ENCODE measurements at places on chromosomes 1 and 21. TPM values are rescaled to one million over a fixed set of nuclear protein-coding genes. Genes with fewer than 3 reads are reported as not detected.

DNA sequence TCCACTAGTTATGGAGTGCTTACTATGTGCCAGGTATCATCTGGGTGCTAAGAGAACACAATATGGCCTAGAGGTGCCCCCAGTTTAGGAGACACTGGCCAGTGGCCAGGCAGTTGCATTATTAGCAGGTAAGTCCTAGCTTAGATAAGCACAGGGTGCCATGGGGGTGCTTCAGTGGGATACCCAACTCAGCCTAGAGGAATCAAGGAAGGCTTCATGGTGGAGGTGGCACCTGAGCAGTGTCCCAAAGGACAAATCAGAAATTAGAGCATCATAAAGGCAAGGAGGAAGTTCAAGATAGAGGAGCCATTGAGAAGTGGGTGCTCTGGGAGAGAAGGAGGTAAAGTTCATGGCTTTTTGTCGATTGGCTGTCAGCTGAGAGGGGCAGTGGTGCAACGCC is 31.9 kb upstream of the PKP1 start:
- no peak for DNase-seq

GRCh38 chr1:21839337-21840037 is 27.4 kb downstream of the LDLRAD2 start:
- no peak for DNase-seq

DNA sequence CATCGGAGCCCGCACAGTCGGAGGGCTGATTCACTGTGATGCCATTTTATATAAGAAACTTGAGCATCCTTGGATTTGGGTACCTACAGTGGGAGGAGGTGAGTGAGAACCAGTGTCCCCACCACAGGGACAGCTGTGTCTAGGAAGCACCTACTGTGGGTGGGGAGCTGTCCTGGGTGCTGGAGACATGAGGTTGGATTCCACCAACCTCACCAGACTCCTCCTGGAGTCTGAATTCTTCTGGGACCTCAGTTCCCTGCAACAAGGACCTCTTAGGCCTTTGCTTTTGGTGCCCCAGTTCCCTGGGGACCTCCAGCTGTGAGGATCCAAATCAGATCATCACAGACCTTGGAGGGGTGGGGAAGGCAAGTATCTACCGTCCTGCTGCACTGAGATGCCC is 188.8 kb downstream of the PRDM16 start:
- no peak for DNase-seq

DNA sequence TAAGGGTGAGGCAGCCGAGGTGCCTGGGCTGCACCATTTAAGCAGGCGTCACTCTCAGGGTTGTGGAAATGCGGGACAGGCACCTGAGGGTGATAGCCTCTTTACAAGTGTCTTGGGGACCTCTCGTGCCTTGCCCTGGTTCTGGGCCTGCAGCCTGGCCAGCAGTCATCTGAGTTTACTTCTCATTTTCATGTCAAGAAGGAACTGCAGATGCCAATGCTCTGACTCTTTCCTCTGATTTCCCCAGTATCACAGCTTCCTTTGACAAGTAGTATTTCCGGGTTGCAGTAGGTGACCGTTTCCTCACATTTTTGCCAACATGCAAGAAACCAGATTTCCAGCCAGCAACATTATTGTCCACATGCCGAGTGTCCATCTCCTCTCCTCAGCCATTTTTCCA is 286.9 kb downstream of the DISC1 start:
- no peak for DNase-seq

- DNase-seq = no peak
These were observed 26.5 kb downstream of the DYRK1A start for GRCh38 chr21:37393030-37393429.

DNA sequence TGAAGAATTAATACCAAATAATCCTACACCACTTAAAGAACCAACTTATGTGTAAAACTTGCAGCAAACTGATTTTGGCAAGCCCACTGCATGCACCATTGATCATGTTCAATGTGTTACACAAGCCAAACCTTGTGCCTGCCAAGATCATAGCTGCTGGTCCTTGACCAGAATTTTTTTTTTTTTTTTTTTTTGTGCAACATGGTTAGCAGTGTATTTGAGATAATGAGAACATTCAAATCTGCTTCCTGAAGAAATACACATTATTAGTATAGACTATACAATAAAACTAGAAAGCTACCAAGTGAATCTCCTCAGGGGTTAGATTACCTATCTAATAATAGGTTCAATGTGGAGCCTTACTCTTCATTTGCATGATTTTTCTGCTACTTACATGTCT is 421.0 kb downstream of the MRPL39 start:
- DNase-seq = no peak

GRCh38 chr1:25206201-25206600 is 26.1 kb downstream of the SYF2 start:
- no peak for DNase-seq

Gene GADD45A
- 29.7 TPM for total RNA-seq

GRCh38 chr1:80218112-80218511 is 1211.6 kb upstream of the ADGRL4 start:
- no peak for DNase-seq

- DNase-seq = no peak
These were observed 18.8 kb downstream of the WNT9A start for GRCh38 chr1:227928811-227929375.

Gene VASH2
- total RNA-seq = 0.08 TPM

DNA sequence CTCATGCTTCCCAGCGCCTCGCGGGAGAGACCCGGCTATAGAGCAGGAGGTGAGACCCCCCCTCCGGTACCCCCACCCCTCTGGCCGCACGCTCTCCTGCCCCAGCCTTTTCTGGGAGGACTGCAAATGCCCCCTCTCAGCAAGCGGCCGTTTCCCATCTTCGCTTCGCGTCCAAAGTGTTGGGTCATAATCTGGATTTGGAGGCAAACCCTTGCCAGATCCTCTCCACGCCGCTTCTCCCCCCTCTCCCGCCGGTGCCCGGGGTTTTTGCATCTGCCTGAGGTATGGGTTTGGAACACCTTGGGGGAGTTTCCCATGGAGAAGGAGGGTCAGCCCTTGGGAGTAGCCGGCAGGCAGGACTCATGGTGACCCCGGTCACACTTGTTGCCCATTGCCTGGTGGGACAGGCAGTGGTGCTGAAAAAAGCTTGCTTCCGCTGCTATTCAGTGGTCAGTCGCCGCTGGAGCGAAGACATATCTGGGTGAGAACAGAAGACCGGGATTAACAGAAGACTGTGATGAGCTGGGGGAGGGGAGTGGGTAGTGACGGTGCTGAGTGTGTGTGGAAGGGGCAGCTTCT is 935 bp downstream of the KCNK2 start:
- DNase-seq = no peak

Gene DENND2D
- 20.7 TPM for total RNA-seq

- no peak for DNase-seq
These were observed 72.5 kb downstream of the RALGPS2 start for GRCh38 chr1:178797590-178797989.

Gene PTPN7
- total RNA-seq = 1.8 TPM

GRCh38 chr21:37793660-37794059 is 122.6 kb downstream of the KCNJ6 start:
- DNase-seq = no peak

DNA sequence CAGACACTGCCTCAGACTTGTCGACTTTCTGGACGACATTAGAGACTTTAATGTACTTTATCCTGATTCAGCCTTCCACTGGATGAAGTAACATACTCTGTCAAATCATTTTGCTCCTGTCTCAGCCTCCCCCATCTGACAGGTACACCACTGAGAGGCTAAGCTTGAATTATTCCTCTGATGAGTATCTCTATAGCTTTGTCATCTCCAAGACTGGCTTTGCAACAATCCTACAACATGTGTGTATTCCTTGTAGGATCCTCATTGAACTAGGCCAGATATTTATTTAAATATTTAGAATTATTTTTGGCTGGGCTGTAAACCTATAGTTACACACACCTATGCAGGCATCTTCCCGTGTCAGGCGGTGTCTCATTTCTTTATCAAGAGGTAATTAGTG is 1.1 kb upstream of the TRIM58 start:
- no peak for DNase-seq

GRCh38 chr1:65467536-65467935 is 47.1 kb downstream of the LEPR start:
- DNase-seq = peak; percentile 62

Data from liver (tissue), 10 donors.